ENCODE measurements at places on chromosomes 3 and 15.

GRCh38 chr3:177468816-177469215 is 271.5 kb upstream of the TBL1XR1 start:
- H3K27me3 ChIP-seq = no peaks in the 10 kb centered on the region
- H3K4me1 ChIP-seq = peaks cover 16% of the 10 kb centered on the region
- no peaks in the 10 kb centered on the region for H3K36me3 ChIP-seq
- no peak for DNase-seq

- DNase-seq = no peak
- H3K4me3 ChIP-seq = no peak overlapping the region
- no peaks in the 10 kb centered on the region for H3K36me3 ChIP-seq
These were observed 41.3 kb downstream of the WHAMM start for GRCh38 chr15:82850731-82851130.

- no peaks in the 10 kb centered on the region for H3K27me3 ChIP-seq
- DNase-seq = peak; percentile 15
- H3K36me3 ChIP-seq = no peaks in the 10 kb centered on the region
- no peak overlapping the region for H3K27ac ChIP-seq
These were observed 54.3 kb upstream of the FGD5 start for GRCh38 chr3:14764331-14765059.

DNA sequence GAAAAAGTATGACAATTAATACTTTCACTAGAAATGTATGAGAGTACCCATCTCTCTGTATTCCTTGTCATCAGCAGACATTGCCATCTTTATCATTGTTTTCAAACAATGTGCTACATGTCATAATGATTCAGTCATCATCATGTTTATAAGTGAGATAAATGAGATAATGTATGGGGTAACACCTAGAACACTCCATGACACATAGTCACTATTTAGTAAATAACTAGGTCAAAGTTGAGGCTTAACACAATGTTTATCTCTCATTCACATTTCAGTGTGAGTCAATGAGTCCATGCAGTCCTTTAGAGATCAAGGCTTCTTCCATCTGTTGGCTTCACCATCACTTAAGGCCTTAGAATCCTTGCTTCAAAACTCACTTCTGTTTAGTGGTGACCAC is 70.0 kb downstream of the NLGN1 start:
- no peaks in the 10 kb centered on the region for H3K27me3 ChIP-seq
- H3K27ac ChIP-seq = no peak overlapping the region
- no peak overlapping the region for H3K4me3 ChIP-seq
- DNase-seq = no peak
- peaks cover 4% of the 10 kb centered on the region for H3K36me3 ChIP-seq
- no peaks in the 10 kb centered on the region for H3K4me1 ChIP-seq

DNA sequence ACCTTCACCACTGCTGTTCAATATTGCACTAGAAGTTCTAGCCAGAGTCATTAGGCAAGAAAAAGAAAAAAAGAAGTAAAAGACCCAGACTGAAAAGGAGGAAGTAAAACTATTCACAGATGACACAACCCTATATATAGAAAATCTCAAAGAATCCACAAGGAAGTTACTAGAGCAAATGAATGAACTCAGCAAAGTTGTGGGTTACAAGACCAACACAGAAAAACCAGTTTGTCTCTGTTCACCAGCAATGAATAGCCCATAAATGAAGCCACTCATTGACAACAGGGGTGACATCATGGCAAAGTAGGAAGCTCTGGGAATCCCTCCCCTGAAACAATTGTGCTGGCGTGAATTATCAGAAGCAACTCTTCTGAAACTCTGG is 4.6 kb downstream of the CFAP100 start:
- DNase-seq = no peak
- H3K27ac ChIP-seq = no peak overlapping the region
- H3K4me1 ChIP-seq = no peaks in the 10 kb centered on the region
- no peaks in the 10 kb centered on the region for H3K36me3 ChIP-seq

DNA sequence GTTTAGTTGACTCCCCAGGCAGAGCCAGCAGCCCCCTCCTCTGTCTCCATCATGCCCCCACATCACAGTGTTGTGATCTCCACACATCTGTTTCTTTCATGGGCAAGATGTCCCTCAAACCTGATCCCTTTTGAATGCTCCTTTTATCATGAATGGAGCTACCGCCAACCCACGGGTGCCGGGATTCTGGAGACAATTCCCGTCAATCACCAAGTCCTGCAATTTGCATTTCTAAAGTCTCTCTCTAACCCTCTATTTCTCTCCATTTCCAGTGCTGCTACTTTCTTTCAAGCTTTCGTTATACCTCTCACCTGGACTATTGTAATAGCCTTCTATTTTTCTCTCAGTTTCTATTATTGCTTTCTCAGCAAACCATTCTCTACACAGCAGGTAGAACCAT is 89.7 kb upstream of the CCNL1 start:
- no peaks in the 10 kb centered on the region for H3K4me1 ChIP-seq
- no peak overlapping the region for H3K27ac ChIP-seq
- H3K4me3 ChIP-seq = no peak overlapping the region
- no peak for DNase-seq
